ENCODE measurements at places on chromosomes 2 and 18.

DNA sequence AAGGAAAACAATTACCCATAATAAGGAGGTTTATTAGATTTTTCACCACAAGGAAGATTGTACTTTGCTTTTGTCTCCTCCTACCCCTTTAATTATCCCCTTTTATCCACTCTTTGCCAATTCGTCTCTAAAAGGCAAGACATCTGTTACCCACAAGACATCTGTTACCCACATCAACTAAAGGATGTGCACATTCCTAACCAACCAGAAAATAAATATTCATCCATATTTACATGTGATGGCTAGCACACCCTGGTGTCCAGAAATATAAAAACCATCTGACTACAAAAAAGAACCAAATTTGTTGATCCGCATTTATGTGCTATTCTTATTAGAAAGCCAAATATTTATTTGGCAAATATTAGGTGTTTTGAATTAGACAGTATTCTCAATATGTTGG lies 35.7 kb downstream of the ACVR1C start:
- DNase-seq = peak; percentile 28

DNA sequence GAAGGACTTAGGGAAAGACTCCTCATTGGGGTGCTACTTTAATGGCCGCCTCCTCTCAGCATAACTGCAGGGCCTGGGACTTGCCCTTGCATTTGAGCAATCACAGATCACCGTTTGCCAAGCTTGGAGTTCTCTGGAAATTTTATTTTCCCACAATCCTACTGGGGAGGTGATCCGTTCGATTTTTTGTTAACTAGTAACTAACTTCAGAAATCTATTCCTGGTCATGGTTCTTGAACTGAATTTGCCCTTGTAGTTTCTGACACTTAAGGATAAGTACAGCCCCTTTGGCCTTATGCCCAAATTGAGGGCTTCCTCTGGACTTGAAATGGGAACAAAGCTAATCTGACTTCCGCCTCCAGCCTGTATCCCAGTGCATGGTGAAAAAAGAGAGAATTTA lies 60.5 kb upstream of the ST3GAL5 start:
- no peak for DNase-seq

- DNase-seq = no peak
Observed at GRCh38 chr2:240287496-240288086, 147.1 kb upstream of the OTOS start.

- no peak for DNase-seq
Observed at GRCh38 chr2:222174450-222174849, 124.3 kb downstream of the PAX3 start.
